KBM-7 (cell line): ENCODE measurements at places on chromosomes 13 and 19.

DNA sequence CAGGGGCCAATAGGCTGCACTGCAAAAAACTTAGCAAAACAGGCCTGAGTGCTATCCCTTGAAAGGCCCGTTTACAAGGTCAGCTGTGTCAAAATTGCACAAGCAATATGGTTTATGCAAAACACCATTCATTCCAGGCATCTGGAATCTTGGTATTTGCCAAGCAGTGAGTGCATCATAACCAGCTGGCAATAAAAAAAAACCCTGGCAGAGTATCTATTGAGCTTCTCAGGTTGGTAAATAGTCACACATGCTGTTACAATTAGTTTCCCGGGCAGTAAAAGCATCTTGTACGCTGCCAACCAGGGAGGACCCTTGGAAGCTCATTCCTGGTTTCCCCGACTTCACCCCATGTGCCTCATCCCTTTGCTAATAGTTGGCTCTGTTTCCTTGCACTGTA, 21.3 kb downstream of the ZNF77 start:
- no peak for DNase-seq

- DNase-seq: peak; percentile 67
Observed at GRCh38 chr13:29472332-29472961, 123.0 kb downstream of the SLC7A1 start.

- DNase-seq: peak; percentile 51
Observed at GRCh38 chr19:32581705-32582179, 752 bp downstream of the PDCD5 start.

DNA sequence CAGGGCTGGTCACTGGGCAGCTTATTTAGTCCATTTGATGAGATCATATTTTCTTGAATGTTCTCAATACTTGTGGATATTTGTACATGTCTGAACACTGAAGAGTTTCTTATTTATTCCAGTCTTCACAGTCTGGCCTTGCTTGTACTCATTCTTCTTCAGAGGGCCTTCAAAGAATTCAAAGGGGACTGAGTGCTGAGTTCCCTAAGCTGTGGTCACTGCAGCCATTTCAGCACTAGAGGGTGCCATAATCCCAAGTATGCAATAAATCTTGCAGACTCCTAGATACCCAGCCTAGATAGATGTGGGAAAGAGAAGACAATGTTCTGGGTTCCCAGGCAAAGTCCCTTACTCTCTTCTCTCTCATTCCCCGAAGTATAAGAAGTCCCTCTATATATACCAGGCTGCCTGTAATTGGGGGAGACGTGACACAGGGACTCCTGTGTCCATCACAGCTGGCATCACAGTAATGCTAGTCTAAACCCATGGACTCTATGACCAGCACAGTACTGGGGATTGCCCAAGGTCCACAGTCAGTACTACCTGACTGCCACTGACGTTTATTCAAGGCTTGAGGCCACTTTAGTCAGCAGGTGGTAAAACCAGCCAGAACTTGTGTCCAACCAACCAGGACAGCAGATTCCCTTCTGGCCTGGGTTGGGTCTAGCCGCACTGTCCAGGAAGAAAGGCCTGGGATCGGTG, 8.9 kb upstream of the VN1R1 start:
- peak; percentile 73 for DNase-seq

GRCh38 chr13:26921918-26922317, 161.3 kb upstream of the GPR12 start:
- no peak for DNase-seq
